NCI-H2171 treated with DMSO at 0.1 percent for 48 hours (cell line): ENCODE measurements at places on chromosomes 2 and 18.

GRCh38 chr2:120638450-120638849 is 97.2 kb upstream of the GLI2 start:
- DNase-seq = no peak

GRCh38 chr2:197042739-197043196 is 116.3 kb upstream of the PGAP1 start:
- peak; percentile 87 for DNase-seq

DNA sequence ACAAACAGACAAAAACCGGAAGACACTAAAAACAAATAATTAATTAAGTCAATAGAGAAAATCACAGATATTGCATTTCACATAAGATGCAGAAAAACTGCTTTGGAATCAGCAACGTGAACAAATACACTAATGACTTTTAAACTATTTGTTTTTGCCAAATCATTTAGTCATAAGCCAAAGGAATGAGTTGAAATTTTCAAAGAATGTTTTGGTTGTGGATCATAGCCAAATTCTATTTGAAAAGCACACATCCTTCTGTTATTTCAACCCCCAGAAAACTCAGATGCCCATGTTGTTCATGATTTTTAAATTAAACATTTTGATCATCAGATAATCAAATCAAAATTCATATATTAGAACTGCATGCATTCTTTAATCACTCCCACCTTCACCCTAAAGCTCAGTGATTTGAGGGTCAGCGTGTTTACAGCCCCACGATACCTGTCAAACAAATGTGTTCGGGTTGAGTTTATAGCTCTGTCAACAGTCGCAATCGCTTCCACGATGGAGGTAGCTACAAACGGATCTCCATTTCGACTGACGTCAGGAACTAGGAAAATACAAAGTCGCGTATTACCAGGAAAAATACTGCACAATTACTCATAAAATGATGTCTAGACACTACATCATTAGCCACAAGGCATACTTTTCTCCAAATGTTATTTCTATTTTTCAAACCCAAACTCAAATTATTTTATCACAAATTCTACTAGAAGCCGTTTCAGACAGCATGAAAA is 90.2 kb downstream of the PXDN start:
- no peak for DNase-seq

DNA sequence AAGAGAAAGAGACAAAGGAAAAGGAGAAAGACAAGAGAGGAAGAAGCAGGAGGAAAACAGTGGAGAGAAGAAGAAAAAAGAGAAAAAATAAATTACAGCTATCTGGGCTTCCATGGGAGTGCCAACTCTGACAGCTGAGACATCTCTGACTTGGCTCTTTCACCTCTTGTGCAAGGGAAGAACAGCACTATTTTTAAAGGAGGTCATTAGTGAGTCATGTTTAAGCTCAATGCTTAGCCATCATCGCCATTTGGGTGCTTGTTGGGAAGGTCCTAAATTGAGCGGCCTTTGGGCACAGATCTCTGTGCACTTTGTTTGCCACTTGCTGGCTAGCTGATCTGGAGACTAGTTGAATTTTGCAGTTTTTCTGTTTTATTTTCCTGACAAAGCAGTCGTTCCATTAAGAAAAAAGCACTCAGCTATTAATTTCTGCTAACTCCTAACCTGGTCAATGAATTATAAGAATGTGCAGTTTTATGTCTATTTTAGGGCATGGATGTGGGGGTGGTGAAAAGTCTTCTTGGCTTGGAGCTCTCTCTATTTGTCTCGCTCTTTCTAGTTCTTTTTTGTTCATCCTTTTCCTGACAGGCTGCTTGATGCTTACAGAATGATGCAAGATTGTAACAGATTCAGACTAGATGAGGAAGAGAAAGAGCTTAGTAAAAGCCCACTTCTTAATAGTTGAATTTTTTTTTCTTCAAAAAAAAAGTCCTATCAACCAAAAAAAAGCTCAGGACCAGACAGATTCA is 231.5 kb downstream of the SLC8A1 start:
- no peak for DNase-seq

DNA sequence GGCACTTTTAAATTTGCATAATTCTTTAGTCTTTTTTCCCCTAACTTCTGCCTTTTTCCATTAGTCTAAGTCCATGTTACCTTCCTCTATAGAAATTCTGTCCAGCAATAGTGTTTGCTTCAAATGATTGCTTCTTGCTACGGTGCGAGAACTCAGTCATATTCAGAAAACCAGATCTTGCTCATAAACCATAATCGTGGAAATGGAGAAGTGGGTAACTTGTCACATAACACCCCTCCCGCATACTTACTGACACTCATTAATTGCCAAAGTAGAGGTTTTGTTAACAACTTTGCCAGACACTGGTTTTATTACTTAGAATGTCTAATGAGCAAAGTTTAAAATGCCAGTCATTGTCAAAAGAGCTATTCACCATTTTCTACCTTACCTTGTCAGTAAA is 94.3 kb upstream of the TWSG1 start:
- no peak for DNase-seq

DNA sequence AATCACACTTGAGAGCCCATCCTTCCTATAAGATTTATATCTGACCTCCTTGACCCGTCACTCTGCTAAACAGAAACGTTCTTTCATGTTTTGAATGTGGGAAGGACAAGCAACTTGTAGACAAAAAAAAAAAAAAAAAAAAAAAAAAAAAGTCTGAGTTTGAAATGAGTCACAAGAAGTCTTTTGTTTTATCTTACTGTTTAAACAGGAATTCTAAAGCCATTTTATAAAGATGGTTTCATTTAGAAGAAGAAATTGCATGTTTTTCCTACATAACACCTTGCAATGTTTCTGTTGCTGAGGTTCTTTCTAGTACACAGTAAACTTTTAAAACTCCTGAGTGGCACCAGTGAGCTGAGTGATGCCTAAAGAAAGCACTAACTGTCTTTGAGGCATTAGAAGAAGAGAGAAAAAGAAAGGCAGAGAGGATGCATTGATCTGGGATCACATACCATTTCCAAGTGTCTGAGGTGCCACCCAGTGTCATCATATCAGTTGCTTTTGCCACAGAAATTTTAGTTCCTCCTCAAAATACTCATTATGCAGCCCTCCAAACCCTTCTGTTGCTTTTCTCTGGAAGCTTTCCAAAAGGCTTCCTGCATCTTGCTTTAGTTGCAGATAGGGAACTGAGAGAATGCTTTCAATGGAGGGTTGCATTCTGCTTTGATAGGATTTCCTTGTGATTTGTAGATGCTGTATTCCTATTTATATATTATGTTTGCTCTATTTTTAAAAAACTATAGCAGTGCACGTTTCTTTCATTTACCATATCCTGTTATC is 69.1 kb downstream of the ACVR2A start:
- DNase-seq = peak; percentile 59

GRCh38 chr2:200624026-200624425 is 38.2 kb downstream of the AOX1 start:
- no peak for DNase-seq

DNA sequence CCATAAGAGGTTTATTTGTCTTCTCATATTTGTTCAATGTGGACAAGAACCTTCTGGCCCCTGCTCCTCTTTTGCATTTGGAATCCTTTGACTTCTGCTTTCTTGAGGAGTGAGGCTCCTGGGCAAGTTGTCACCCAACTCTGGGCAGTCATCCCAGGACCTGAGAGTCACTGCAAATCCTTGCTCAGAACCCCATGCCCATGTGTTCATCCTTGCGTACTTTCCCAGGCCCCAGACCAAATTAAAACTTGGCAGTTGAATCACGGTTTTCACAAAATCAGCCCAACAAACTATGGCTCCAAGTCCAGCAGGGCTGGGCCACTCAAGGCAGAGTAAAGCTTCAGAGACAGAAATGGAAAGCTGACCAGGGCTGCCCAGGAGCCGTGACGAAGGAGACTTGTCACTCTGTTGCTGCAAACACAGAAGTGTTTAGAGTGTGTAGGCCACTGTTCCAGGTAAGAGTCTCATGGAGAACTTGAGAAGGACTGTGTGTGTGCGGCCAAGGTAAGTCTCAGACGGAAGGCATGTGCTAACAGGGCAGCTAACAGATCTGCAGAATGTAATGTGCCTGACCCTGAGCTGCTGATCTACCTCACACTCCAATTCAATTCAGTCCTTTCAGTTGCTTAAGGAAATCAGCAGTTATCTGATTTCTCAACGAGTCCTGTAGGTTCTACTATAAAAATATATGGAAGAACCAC is 549.4 kb upstream of the HS6ST1 start:
- no peak for DNase-seq

DNA sequence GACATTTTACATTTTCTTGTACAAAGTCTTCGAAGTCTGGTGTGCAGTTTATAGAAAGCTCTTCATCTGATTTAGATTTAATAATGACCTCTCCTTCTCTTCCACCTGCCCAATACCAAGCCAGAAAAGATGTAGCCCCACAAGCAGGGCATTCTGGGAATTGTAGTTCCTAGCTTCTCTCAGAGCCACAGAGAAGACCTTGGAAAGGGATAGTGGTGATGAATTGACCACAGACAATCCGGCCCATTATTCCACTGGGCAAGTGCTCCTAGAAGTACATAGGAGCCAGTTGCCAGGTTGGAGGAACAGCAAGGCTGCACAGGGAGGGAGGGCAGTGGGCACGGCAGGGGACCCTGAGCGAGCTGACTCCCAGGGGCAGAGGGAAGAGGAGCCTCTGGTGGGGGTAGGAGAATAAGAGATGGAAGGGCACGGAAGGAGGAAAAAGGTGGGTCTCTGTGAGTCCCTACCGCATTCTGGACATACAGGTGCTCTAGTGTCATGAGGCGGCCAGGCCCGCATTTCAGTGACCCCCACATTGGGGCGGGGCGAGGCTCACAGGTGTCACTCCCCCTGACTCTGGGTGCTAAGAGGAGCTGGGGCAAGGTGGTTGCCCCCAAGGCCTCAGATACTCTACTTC is 152.5 kb upstream of the HAAO start:
- no peak for DNase-seq

- no peak for DNase-seq
Measured at GRCh38 chr2:50196775-50197480, 835.0 kb downstream of the NRXN1 start.

DNA sequence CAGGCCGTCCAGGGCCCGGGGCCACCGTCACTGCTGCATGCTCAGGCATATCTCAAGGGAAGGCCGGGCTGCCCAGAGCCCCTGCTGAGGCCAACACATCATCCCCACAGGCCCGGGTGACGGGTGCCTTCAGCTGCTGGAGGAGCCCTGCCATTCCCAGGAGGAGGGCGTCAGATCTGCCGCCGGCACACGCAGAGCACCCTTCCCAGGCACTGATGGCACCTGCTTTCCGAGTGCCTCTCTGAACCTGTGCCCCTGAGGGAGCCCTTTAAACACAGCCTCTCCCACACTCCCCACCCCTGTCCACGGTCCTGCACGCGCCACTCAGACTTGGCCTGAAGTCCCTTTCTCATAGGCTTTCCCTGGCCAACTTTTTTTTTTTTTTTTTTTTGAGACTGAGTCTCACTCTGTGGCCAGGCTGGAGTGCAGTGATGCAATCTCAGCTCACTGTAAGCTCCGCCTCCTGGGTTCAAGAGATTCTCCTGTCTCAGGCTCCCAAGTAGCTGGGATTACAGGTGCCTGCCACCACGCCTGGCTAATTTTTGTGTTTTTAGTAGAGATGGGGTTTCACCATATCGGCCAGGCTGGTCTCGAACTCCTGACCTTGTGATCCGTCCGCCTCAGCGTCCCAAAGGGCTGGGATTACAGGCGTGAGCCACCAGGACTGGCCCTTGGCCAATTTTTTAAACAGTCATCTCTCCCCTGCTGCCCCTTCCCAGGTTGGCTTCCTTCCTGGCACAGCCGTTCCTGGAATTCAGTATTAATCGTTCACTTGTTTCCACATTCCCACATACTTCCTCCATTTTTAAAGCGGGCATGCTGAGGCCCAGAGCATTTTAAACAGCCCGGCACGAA is 211.7 kb downstream of the NDUFA10 start:
- no peak for DNase-seq

DNA sequence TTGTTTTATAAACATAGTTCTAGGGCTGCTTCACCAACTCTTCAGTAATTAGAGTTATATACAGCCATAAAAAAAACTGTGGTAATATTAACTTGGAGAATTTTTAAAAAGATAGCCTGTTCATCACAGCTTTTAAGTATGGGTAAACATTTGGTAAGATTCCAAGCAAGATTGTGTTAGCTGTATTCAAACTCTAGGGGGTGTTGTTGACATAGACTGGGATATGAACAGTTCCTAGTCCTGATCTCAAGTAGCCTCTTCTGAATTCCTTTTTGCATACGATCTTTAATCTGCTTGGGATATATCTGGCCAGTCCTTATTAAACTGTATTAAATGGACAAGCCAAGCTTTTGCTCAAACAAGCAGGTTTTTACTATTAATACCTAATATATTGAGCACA is 13.4 kb downstream of the NOP58 start:
- peak; percentile 39 for DNase-seq

DNA sequence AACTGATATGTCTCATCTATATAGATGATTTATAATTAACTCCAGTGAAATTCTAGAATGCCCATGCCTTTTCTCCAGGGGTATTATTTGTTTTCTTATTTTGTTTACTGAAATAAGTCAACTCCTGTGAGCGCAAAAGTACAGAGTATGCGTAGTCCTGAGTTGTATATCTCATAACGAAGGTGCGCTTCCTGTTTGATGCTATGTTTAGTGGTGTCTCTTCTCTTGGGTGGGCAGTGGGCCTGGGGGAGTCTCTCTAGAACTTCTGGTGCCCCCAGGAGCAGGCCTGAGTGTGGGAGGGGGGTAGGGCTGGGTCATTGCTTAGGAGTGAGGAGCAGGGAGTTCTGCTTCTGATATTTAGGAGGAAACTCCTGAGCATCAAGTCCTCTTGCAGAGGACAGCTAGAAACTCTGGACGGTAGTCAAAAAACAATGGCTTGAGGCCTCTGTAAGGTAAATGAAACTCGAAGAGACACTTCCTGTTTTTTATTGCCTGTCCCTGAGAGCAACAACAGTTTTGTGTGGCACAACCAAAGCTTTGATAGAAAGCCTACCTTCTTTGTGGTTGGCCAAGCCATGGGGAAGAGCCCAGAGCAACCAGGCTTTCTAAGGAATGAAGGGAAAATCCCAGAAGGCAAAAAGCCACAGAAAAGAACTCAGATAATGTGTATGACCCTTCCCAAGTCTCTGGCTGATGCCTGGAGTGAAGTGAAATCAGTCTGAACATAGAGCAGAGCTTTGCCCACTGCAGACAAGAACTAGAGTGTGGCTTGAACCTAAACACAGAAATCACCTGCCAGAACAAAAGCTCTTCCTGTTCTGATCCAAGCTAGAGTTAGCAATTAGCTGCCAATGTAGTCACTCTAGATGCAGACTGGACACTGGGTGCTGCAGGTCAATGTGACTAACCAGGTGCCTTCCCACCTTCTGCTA is 8.5 kb upstream of the SP140L start:
- no peak for DNase-seq

GRCh38 chr2:53087874-53088461 is 679.6 kb upstream of the CHAC2 start:
- DNase-seq = no peak
